GM23338 (cell line): ENCODE measurements at places on chromosomes 5 and 9. TPM values are rescaled to one million over a fixed set of nuclear protein-coding genes. Genes with fewer than 3 reads are reported as not detected.
A peak's percentile ranks its signal among the peaks of the same experiment; 100 is the strongest.

Gene COL23A1
- 4.8 and 6.6 TPM in 2 replicates for polyA plus RNA-seq

Gene NAIP
- polyA plus RNA-seq: 6.6 and 8.7 TPM in 2 replicates

Gene F12
- 8.0 and 8.1 TPM in 2 replicates for polyA plus RNA-seq

Gene TNC
- polyA plus RNA-seq: 0.89 and 1.0 TPM in 2 replicates

DNA sequence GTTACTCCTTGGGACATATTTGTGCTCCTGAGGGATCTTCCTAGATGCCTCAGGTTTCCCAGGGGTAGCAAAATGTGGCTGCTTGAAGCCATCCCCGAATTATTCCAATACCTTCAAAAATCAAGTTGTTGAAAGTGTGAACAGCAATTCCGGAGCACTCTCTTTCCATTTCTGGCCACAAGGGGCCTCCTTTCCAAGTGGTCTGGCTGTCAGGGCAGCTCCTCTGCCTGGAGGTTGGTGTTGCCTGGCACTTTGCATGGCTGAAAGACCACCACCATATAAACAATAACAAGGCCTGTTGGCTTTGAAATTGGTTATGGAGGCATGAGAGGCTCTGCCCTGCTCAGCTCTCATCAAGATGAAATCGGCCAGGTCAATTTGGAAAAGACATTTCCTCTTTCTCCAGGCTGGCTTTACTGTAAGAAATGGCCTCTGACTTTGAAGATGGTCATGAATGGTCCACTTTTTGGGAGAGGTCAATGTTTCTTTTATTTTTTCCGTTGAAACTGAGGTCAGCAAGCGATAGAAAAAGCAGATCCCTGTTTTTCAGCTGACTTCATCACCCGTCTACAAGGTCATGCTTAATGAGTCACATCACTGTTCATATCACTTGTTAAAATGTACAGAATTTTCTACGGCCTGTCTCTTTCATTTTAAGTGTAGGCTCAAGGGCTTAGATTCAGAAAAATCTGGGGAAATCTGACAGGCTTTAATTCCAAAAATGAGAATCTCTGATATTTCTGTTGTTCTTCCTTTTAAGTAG, 481.1 kb upstream of the ZNF608 start:
- no peaks in the 10 kb centered on the region for H3K36me3 ChIP-seq
- no peaks in the 10 kb centered on the region for H3K4me1 ChIP-seq
- DNase-seq: peak; percentile 59
- no peak overlapping the region for H3K27ac ChIP-seq
- H3K4me3 ChIP-seq: no peak overlapping the region

DNA sequence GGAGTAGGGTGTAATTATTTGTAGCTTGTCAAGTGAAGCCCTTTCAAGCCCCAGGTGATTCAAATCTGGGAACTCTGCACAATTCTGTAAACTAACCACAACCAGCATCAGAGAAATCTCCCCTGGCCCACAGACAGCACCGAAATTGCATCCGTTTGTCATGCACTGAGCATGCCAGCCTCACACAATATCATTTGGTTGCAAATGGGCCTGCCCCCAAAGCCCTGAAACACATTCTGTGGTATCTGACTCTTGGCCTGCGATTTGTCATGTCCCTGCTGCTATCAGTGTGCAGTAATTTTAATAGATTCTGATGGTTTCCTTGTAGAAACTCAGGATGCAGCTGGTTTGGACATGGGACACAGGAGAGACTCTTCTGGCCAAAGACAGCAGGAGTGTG, 35.3 kb downstream of the SNX24 start:
- no peaks in the 10 kb centered on the region for H3K27me3 ChIP-seq
- H3K4me1 ChIP-seq: peaks cover 15% of the 10 kb centered on the region; the same call in 1 of the 2 replicates
- H3K4me3 ChIP-seq: no peak overlapping the region
- no peak overlapping the region for H3K27ac ChIP-seq
- DNase-seq: no peak
- H3K36me3 ChIP-seq: no peaks in the 10 kb centered on the region
